ENCODE measurements at places on chromosomes 16 and 17.

GRCh38 chr17:54882950-54883349 is 17.7 kb upstream of the TOM1L1 start:
- no peak for DNase-seq

DNA sequence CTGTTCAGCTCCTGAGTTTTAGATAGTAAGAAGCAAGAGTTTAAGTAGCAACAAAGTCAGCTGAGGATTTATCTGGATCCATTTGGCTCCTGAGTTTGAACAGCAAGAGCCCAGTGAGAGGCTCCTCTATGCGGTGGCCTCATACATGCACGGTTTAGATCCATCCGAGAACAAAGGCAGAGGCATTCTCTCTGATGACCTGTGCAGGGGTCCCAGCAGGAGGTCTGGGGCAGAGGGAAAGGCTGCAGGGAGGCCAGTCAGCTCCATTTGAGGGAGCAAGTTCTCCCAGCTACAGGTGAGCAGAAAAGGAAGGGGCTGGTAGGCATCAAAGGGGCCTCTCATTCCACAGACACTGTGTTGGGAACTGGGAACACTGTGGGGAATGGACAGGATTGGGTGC is 16.5 kb downstream of the PITPNM3 start:
- no peak for DNase-seq

DNA sequence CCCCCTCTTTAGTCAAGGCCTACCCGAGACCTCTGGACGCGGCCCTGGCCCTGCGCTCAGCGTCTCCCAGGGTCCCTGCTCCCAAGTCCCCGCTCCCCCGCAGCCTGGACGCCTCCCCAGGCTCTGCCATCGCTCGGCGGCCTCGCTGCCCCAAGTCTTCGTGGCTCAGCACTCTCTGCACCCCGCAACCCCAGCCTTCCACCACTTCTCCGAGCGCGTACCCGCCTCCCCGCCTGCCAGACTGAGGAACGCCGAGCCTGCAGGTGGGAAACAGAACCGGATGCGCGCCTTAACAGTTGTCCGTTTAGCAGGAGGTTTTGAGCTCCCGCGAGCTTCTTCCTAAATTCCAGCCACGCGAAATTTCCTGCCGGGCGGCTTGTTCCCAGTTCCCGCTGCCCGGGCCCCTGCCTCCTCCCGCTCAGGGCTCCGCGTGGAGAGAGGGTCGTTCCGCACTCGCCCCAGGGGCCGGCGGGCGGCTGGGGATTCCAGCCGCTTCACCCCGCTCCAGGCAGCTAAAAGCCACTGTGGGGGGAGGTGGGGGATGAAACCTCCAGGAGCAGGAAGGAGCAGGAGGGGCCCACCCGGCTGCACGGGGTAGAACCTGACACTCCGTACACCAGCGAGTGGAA is 87.7 kb downstream of the KCNJ12 start:
- DNase-seq = no peak

GRCh38 chr16:31451681-31452351 is 7.5 kb upstream of the ARMC5 start:
- DNase-seq = no peak

GRCh38 chr16:8751481-8752311 is 45.7 kb downstream of the TMEM186 start:
- DNase-seq = no peak

DNA sequence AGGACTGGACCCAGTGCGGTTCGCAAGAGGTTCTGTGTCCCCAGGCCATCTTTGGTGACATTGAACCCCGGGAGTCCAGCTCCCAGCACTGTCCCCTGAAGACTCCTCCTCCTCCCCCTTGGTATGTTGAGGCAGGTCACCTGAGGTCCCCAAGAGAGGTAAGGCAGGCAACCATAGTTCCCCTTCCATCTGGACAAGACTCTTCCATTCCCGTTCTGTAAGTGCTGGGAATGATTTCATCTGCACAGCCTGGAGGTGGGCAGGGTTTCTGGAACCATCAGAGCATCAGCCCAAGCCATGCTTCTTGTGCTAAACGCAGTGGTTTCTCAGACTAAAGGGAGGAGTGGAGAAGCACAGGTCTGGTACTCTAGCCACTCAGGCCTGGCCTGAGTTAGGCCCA is 24.9 kb downstream of the COPZ2 start:
- DNase-seq = no peak

DNA sequence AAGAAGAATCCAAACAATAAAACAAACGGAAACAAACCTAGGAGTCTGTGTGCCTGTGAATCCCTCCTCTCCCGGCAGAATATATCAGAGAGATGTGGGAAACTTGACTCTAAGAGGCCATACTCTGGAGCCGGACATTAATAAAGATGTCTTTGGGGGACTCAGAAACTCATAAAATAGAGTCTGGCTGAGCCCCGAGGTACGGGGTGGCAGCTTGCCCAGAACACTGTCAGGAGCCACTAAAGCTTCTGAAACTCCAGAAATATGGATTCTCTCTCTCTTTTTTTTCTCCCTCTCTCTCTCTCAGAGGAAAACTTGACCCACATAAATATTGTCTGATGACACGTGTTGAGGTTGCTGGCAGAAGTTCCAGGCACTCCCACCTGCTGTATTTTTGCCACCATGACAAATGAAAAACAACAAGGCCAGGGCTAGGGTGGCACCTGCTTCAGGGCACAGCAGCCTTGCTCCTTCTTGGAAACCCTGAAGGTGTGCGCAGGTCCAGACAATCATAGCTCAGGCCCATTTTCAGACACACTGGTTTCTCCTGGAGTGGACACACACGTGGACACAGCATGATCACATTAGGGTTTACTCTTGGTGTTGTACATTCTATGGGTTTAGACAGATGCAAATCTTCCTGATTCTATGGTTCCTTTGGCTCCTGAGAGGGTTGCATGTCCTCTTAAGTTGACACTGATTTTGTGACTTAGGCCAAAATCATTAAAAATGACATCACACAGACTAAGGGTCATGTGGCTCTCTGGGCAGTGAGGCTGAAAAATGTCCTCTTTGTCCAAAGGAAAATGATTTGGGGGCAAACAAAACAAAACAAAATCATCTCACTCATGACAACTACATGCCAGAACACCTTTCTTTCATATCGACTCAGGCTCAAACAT is 282.6 kb upstream of the IRX3 start:
- no peak for DNase-seq

- DNase-seq = no peak
Measured at GRCh38 chr16:76976101-76976500, 214.9 kb upstream of the MON1B start.

All from stimulated activated CD8-positive, alpha-beta memory T cell treated with anti-CD3 and anti-CD28 coated beads, Interleukin-12 subunit alpha, Interleukin-12 subunit beta, amount 100 ng/mL, for 1 hour (primary cell).